ENCODE measurements at places on chromosomes 7 and 10.
A peak's percentile ranks its signal among the peaks of the same experiment; 100 is the strongest.

- DNase-seq = no peak
Observed at GRCh38 chr7:26073041-26073440, 79.0 kb upstream of the NFE2L3 start.

- no peak for DNase-seq
Observed at GRCh38 chr10:100020886-100021253, 11.1 kb upstream of the DNMBP start.

GRCh38 chr7:151716323-151716722, 160.6 kb downstream of the PRKAG2 start:
- no peak for DNase-seq

DNA sequence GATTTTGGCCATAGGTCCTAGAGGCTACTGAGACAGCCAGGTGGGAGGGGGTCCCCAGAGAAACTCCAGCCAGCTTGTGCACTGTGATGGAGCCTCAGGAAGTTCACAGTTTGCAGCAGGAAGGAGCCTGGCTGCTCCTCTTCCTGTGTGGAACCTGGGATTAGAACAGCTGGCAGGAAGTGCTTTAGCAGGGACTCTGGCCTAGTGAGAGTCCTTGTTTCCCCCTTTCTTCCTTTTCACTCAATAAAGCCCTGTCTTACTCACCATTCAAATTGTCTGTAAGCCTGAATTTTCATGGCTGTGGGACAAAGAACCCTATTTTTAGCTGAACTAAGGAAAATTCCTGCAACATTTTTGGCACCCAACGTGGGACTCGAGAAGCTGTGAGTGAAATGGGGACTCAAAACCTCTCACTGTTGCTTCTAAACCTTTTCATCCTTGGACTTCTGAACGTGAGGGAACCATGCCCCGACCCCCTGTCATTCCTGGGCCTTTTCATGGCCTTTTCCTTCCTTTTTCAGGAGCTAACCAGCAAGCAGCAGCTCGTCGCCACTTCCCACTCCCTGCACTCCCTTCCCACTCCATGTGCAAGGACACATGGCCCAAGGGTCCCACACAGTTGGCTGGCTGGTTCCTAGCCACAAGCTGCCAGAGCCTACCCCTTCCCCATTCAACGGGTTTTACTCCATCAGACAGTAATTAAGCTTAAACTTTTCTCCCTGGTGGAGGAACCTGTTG, 32.8 kb upstream of the SORCS3 start:
- no peak for DNase-seq

GRCh38 chr7:124457841-124458240, 307.8 kb downstream of the GPR37 start:
- DNase-seq = no peak

DNA sequence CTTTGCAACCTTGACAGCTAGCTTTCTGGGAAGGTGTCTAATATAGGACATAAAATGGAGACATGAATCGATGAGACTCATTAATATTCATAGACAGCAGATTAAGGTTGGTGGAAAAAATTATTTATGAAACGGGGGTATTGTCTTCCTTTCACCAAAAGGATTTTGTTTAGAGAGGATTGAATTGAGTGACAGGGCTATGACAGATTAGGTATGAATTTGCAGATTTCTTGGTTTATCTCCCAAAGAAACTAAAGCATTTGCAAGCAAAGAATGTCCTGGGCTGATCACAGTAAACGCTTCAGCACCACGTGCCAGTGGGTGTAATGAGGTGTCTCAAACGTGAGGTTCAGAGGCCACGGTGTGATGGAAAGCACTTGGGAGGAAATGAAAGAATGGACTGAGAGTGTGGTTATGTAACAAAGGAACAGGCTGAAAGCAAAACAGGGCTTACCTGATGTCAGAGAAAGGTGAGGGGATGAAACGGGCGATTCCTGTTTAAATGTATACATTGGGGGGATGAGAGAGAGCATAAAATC, 329.2 kb upstream of the NPVF start:
- no peak for DNase-seq

GRCh38 chr7:36487756-36488336, 98.2 kb downstream of the ANLN start:
- peak; percentile 39 for DNase-seq

- DNase-seq = no peak
Observed at GRCh38 chr7:76211216-76211615, 9.5 kb downstream of the SRRM3 start.

DNA sequence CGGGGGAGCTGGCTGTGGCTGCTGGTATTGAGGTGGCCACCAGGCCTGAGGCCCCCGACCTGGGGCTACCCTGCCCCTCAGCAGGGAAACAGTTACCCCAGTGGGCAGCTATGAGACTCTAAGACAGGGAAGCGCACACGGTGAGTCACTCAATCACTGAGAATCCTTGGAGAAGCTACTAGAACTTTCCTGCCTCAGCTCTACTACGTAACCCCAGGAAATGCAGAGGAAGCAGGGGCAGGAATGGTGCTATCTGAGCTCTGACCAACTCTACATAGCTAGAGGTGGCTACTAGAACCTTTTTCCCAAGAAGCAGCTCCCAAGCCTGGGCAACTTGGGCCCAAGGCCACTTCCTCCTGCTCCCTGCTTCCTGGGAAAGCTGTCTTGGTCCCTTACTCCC, 11.8 kb downstream of the DNAJB12 start:
- no peak for DNase-seq

GRCh38 chr10:100888957-100889356, 23.8 kb upstream of the SLF2 start:
- no peak for DNase-seq

GRCh38 chr7:47333959-47334358, 248.0 kb downstream of the TNS3 start:
- no peak for DNase-seq

DNA sequence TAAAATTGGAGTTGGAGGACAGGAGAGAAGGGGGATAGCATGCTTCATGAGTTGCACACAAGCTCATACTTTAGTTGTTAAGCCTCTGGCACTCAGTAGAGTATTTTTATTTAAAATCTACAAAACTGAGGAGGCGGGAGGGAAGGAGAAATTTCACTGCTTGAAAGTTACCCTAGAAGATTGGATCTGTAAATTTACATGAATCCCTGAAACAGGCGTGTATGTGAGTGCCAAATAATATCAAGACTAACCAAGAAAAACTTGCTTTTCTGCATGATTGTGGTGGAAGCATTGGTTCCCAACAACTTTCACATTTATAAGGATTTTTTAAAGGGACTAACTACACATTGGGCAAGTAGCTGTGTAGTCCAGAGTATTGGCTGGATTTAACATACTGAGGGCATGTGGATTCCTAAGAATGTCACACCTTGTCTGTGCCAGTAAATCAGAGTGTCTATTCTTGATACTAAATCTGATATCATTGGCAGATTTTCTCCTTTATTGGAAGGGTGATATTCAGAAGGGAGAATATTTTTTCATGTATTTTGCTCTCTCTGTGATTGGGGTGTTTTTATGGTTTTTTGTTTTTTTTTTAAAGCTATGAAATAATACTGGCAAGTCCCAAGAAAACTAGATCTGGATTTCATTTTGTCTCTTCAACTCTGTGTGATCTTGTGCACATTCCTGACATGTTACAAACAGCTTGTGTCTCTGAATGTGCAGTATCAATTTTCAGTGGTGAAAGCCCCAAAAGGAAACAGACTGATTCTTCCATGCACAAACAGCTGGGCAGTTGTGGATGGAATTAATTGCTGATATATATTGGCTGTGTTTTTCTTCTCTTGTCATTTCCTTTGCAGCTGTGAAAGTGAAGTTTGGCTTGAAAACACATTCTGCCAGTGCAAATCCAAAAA, 67.2 kb downstream of the ADD3 start:
- no peak for DNase-seq

GRCh38 chr7:157357129-157358040, 20.6 kb downstream of the DNAJB6 start:
- DNase-seq = no peak

GRCh38 chr7:16135658-16136057, 285.7 kb downstream of the CRPPA start:
- DNase-seq = no peak

DNA sequence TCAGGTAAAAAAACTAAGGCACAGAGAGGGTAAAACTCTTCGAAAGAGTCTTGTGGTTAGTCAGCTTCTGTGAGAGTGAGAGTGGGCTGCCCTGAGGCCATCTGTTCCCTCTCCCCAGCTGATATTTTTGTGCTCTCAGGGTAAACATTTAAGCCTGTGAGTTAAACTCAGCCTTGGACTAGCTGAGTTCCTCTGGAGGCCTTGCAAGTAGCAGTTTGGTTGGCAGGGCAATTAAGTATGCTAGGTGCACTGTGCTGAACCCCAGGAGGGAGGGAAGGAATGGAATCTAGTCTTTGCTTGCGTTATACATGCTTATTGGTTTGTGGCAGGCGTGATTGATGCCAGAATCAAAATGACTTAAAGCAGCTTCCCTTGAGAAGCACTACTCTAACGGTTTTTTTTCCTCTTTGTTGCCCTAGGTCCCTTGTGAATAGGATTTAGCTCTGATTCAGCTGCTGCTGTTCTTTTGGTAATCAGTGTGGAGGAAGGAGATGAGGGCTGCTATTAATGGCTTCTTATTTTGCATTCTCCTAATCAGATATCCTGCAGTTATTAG, 140.2 kb downstream of the AUTS2 start:
- DNase-seq = no peak

DNA sequence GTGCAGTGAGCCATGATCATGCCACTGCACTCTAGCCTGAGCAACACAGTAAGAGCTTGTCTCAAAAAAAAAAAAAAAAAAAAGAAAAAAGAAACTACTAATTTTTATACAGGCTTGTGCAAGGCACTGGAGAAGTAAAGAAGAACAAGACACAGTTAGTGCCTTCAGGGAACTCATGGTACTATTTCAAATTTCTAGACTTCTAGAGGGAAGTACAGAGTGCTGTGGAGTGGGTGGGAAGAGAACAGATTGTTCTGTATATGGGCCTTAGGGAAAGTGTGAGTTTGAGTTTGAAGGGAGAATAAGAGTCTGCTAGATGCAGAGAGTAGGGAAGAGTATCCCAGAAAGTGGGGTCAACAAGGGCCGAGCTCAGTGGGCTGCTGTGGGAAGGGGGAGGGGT, 234.8 kb downstream of the PHTF2 start:
- DNase-seq = no peak

DNA sequence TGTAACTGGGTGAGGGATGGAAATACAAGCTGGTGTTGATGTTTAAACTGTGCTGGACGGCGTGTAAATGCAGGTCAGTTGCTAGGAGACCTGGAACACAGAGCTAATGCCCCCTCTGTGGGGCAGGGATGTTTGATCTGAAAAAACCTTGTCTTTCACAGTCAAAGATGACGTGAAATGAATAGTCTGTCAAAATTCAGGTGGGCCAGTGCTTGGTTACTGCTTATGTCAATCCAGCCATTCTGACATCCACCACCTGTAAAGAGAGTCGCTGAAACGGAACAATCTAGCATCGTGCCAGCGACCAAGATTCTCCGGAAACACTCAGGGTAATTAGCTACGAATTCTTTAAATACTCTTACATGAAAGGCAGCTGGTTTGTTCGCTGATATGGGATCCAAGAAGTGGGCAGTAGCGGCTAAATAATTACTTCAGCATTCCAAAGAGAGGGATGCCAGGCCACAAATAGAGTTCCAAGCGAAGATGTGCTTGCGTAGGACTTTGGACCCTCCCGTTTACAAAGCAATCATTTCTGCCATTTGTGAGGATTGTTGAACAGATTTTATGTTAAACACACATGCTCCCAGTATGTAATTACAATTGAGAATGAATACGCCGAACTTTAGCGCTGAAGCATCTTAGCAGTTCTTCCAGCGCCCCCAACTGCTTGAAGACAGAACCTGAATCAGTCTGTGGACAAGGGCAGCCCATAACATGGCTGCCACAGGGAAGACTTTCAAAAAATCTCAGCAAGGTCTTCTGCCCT, 7.3 kb upstream of the ASB4 start:
- DNase-seq = no peak

DNA sequence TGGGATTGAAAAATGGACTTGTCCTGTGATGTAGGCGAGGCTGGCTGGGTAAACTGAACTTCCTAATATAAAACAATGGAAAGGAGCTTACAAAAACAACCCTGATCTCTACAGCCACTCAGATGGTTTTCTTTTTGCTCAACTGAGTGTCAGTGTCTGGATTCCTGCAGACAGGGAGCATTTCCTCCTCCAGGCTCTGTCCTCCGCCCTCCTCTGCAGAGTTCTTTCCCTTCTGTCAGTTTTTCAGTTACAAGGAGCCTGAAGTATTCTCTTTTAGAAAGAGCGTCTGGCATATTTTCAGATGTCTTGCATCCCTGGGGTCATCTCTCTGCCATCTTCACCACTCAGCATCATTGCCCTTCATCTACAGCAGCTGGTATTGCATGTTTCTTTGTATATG, 50.0 kb upstream of the PITRM1 start:
- DNase-seq = no peak

DNA sequence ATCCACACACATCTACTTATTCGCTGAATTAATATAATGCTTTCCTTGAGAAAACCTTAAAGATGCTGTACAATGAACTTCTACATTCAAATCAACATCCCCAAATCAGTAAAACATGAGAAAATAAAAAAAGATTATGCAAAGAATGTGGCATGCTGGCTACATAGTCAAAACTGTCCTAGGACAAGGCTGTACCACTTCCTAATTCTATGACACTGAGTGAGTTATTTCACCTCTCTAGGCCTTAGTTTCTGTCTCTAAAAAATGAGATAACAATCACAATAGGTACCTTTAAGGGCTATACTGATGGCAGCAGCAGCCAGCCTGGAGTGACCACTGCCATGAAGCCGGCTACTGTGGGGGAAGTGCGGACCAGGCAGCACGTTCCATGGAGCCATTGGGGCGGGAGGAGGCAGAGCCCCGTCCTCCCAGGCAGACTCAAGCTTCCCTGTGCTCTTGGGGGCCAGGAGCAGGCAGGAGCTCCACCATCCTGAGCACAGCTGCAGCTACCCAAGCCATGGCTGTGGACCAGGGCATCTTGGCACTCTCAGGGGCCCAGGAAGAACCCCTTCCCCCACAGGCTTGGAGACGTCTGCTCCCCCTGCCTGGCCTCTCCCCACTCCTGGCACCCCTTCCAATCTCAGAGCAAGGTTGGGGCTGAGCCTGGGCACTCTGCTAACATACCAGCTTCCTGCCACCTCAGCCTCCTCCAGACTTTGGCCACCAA, 110.2 kb downstream of the ELAPOR2 start:
- DNase-seq = no peak

- DNase-seq = no peak
Observed at GRCh38 chr7:13117103-13117502, 429.7 kb downstream of the ARL4A start.

DNA sequence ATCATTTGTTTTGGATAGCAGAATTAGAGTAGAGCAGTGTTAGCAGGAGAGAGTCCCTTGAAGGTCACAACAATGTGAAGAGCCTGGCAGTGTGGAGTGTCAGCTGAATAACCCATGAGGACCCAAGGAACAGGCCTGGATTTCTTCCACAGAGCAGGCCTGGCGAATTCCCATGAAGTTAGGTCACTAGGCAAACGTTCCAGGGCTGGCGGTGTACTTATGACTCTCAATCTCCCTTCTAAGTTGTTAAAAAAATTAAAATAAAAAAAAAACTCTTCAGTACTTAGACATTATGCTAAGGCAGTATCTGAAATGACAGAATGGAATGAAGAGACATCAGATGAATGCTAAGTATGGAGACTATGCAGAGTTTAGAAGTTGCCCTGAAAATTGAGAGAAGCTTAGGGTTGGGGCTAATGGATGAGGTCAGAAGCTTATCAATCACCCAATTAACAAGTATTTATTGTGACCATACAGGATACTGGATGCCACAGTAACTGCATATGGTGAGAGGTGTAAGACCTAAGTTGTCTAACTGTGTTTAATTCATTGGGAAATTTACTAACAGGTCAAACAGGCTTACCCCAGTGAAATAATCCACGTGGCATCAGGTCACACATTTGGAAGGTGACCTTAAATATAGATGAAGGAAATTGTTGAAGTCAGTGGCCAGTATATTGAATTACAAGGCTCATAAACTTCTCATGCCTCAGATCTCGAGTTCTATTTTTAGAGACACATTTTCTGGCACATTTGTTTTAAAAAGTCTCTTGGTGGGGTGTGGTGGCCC, 126.2 kb upstream of the NRP1 start:
- DNase-seq = no peak

All from stimulated activated CD4-positive, alpha-beta T cell treated with anti-CD3 and anti-CD28 coated beads, Interleukin-2, amount 100 ng/mL, for 24 hours (primary cell).